Esophagus squamous epithelium (tissue), 5 donors: ENCODE measurements at places on chromosomes 11 and 22.

DNA sequence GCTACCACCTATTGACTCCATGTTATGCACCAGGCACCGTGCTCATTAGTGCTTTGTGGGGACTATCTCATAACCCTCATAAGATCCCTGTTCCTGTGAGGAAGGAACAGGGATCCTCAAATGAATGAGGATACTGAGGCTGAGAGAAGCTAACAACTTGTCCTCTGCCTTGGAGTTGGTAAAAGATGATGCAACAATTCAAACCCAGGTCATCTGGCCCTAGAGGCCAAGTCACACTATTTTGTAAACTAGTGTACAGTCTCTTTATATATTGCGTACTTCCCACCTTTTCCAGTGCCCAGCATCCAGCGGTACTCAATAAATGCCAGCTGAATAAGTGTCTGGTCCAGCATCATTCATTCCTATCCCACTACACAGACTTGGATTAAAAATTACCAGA, 92.6 kb downstream of the RCN1 start:
- no peaks in the 10 kb centered on the region for H3K4me1 ChIP-seq
- no peaks in the 10 kb centered on the region for H3K36me3 ChIP-seq
- H3K4me3 ChIP-seq = no peak overlapping the region
- DNase-seq = no peak

DNA sequence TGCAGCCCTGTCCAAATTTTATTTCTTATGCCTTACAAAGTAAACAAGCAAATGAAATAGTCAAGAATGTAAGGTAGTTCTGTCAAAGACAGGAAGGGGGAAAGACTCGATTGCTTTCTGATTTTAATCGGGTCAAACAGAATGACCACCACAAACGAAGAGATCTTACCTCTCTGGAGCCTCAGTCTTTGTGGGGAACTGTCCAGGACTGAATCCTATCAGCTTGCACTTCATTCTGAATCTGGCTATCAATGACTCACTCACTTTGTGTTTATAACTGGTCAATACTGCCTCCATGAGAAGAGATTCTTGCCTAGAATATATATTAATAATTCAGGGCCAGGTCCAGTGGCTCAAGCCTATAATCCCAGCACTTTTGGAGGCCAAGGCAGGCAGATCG, 17.2 kb downstream of the MSANTD2 start:
- no peak overlapping the region for H3K4me3 ChIP-seq
- H3K27me3 ChIP-seq = no peaks in the 10 kb centered on the region
- no peaks in the 10 kb centered on the region for H3K36me3 ChIP-seq
- H3K4me1 ChIP-seq = peaks cover 30% of the 10 kb centered on the region
- DNase-seq = no peak
- H3K27ac ChIP-seq = no peak overlapping the region

DNA sequence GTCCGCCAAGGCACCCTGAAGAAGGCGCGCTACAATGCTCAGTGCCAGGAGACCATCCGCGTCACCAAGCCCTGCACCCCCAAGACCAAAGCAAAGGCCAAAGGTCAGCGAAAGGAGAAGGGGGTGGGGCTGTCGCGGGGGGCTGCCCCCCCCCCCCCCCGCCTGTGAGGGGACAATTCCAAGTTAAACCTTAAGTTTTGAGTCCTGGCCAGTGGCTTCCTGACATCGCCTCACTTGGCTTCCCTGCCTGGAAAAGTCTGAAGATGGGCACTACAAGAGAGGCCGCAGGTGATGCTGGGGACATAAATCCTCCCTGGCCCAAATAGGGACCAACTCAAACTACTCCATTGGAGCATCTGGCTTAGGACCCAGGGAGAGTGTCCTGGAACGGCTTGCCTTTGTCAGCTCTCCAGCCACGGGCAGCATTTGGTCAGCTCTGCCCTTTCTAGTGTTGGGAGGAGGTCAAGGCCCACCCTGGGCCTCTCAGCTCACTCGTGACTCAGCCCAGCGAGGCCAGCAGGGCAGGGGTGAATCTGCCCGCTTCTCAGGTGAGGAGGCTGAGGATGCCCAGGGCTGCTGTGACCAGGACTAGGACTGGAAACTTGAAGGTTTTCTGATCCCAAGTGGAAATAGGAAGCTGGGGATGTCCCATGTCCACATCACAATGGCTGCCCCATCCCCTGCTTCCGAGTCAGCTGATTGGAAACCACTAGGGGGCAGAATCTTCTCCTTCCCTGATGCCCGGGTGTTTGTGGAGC, 1.4 kb downstream of the MDK start:
- peaks cover 4% of the 10 kb centered on the region for H3K27me3 ChIP-seq
- peaks cover 44% of the 10 kb centered on the region for H3K4me1 ChIP-seq
- H3K4me3 ChIP-seq = peak overlapping the region; percentile 71
- no peak overlapping the region for H3K27ac ChIP-seq

GRCh38 chr11:77174559-77174958, 46.5 kb downstream of the MYO7A start:
- H3K27me3 ChIP-seq = no peaks in the 10 kb centered on the region
- H3K4me3 ChIP-seq = no peak overlapping the region
- no peaks in the 10 kb centered on the region for H3K36me3 ChIP-seq
- H3K27ac ChIP-seq = no peak overlapping the region

DNA sequence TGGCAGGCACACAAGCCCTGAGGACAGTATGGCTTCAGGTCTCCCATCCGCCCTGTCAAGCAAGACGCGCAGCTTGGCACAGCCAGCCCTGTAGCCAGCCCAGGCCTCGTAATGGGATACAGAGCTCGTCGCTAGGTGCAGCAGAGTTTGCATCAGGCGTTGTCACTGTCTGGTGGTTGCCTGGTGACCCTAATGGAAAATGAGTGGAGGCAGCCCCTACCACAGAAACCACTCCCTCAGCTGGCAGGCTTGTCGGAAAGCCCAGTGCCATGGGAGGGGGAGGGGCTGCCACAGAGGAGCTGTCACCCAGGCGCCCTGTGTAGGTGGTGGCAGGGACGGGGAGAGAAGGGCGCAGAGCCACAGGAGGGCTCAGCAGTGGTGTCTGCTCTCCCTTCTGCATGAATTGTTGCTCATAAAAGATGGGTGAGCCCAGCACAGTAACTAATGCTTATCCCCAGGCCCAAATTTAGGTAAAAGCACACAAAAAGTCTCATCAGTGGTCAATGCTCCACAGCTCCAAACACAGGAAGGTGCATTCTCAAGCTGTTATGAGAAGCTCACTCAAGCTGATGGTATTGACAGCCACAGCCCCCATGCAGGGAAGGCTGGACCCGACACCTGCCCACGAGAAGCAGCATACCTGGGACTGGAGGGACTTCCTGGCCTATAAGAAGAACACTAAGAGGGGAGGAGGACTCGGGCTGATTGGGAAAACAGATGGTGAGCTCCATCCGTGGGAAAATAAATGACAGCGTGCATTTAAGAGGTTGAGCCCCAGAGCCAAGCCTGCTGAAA, 164.6 kb downstream of the ETS1 start:
- no peak overlapping the region for H3K4me3 ChIP-seq
- H3K36me3 ChIP-seq = no peaks in the 10 kb centered on the region
- no peak for DNase-seq

DNA sequence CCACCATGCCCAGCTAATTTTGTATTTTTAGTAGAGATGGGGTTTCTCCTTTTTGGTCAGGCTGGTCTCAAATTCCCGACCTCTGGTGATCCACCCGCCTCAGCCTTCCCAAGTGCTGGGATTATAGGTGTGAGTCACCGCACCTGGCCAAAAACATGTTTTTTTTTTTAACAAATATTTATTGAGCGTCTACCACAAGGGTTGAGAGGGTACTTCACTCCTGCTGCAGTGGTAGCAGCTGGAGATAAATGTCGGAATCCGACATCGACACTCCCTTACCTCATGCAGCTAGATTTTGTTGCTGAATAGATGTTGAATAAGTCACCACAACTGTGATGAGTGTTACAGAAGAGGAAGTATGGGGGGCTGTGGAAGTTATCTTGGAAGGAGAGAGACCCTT, 971 bp downstream of the DNAJB13 start:
- H3K27ac ChIP-seq = no peak overlapping the region
- no peaks in the 10 kb centered on the region for H3K4me1 ChIP-seq
- no peak for DNase-seq
- H3K36me3 ChIP-seq = no peaks in the 10 kb centered on the region
- no peaks in the 10 kb centered on the region for H3K27me3 ChIP-seq

DNA sequence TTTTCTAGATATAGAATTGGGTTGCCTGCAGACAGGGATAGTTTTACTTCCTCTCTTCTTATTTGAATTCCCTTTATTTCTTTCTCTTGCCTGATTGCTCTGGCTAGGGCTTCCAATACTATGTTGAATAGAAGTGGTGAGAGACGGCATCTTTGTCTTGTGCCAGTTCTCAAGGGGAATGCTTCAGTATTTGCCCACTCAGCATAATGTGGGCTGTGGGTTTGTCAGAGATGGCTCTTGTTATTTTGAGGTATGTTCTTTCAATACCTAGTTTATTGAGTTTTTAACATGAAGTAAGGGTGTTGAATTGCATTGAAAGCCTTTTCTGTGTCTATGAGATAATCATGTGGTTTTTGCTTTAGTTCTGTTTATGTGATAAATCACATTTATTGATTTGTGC, 273.9 kb upstream of the CHORDC1 start:
- H3K4me1 ChIP-seq = no peaks in the 10 kb centered on the region
- no peak overlapping the region for H3K4me3 ChIP-seq
- no peak overlapping the region for H3K27ac ChIP-seq
- no peaks in the 10 kb centered on the region for H3K36me3 ChIP-seq

- H3K4me3 ChIP-seq = no peak overlapping the region
- peak overlapping the region; percentile 61 for H3K27ac ChIP-seq
- DNase-seq = no peak
- peaks cover 21% of the 10 kb centered on the region for H3K4me1 ChIP-seq
These were observed 78.9 kb downstream of the KCNC1 start for GRCh38 chr11:17813391-17814059.

- H3K4me3 ChIP-seq = peak overlapping the region; percentile 55
- H3K4me1 ChIP-seq = peaks cover 5% of the 10 kb centered on the region
These were observed 2.2 kb downstream of the SPI1 start for GRCh38 chr11:47376107-47376524.

GRCh38 chr11:57641011-57641807, 8.5 kb downstream of the YPEL4 start:
- H3K27ac ChIP-seq = no peak overlapping the region
- DNase-seq = no peak
- peaks cover 63% of the 10 kb centered on the region for H3K4me1 ChIP-seq
- H3K4me3 ChIP-seq = no peak overlapping the region

GRCh38 chr11:66268952-66269905, 790 bp downstream of the RAB1B start:
- H3K4me1 ChIP-seq = peaks cover 17% of the 10 kb centered on the region
- DNase-seq = no peak
- H3K36me3 ChIP-seq = peaks cover 19% of the 10 kb centered on the region
- H3K27me3 ChIP-seq = no peaks in the 10 kb centered on the region
- H3K27ac ChIP-seq = peak overlapping the region; percentile 96

DNA sequence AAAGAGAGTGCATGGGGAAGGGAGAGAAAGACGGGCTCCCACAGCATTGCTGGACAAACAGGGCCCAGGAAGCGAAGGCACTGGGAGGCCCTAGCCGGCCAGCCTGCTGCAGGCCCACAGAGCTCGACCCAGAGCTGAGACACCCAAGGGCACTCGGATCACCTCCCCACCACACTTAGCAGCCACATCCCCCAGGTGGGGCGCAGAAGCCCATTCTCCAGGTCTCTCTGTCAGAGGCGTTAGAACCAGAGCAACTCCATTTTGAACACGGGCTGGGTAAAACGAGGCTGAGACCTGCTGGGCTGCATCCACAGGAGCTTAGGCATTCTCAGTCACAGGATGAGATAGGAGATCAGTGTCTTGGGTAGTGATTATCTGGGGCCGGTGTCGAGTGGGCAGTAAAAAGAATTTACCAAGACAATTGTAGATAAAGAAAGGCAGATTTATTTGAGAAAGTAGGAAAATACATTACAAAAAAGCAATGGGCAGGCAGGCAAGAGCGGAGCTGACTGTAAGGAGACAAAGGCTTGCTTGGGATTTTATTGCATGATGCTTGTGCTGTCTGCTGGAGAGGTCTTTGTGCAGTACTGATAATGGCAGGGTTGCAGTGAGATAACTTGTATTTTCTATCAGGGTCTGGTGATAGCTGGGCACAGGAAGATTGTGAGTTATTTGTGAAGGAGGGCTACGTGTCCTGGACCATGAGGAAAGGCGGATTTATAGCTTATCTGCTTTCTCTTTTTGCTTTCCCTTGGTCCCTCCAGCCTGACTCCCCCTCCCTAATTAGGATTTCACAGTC, 13.4 kb upstream of the CAPN5 start:
- no peak for DNase-seq
- no peaks in the 10 kb centered on the region for H3K36me3 ChIP-seq
- no peak overlapping the region for H3K4me3 ChIP-seq
- H3K27ac ChIP-seq = no peak overlapping the region
- no peaks in the 10 kb centered on the region for H3K27me3 ChIP-seq
- H3K4me1 ChIP-seq = no peaks in the 10 kb centered on the region

GRCh38 chr11:130070846-130071200, 1.1 kb downstream of the APLP2 start:
- H3K4me1 ChIP-seq = peaks cover 48% of the 10 kb centered on the region
- peak overlapping the region; percentile 98 for H3K27ac ChIP-seq
- H3K27me3 ChIP-seq = no peaks in the 10 kb centered on the region
- peak overlapping the region; percentile 85 for H3K4me3 ChIP-seq

DNA sequence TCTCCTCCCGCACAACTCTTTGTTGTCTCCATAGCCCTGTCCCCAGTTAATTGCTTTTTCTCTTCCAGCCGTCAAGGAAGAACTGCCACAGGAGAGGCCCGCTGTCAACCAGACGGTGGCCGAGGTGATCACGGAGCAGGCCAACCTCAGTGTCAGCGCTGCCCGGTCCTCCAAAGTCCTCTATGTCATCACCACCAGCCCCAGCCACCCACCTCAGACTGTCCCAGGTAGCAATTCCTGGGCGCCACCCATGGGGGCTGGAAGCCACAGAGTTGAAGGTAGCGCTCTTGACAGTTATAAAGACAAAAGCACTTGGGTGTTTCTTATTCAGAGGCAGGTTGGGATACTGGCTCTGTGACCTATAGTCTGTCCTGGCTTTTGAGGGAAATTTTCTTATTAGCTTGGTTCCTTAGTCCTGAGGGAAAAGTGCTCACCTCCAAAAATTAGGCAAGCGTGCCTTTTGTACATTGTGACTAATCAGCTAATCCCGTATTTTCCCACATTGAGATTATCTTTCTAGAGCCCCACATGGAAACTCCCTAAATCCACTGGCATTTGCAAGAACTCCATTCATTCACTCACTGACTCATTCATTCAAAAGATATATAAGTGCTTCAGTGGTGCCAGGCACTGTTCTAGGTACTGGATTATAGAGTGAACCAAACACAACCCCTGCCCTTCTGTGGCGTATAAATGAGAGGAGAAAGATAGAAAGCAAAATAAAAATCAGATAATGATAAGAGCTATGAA, 65.9 kb downstream of the KREMEN1 start:
- H3K4me3 ChIP-seq = no peak overlapping the region
- H3K27ac ChIP-seq = no peak overlapping the region
- H3K27me3 ChIP-seq = no peaks in the 10 kb centered on the region
- no peaks in the 10 kb centered on the region for H3K4me1 ChIP-seq

DNA sequence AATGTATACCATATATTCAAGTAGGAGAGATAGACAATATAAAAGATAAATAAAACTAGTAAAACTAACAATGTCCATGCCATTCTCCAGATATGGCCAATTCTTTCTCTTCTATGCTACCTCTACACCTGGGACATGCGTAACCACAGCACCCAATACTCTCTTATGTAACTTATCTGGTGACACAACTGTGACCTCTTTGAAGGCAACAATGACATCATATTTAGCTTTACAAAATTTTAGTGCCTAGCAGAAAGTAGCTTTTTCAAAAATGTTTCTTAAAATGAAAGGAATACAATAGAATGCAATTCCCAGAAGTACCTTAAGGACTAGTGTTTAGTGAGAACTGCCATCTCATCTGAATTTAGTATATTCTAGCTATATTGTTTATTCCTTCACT, 36.8 kb downstream of the CDON start:
- H3K36me3 ChIP-seq = no peaks in the 10 kb centered on the region
- DNase-seq = no peak
- H3K27ac ChIP-seq = no peak overlapping the region
- no peak overlapping the region for H3K4me3 ChIP-seq
- H3K27me3 ChIP-seq = no peaks in the 10 kb centered on the region
